ENCODE measurements at places on chromosomes 16 and 17. TPM values are rescaled to one million over a fixed set of nuclear protein-coding genes. Genes with fewer than 3 reads are reported as not detected.
A peak's percentile ranks its signal among the peaks of the same experiment; 100 is the strongest.

DNA sequence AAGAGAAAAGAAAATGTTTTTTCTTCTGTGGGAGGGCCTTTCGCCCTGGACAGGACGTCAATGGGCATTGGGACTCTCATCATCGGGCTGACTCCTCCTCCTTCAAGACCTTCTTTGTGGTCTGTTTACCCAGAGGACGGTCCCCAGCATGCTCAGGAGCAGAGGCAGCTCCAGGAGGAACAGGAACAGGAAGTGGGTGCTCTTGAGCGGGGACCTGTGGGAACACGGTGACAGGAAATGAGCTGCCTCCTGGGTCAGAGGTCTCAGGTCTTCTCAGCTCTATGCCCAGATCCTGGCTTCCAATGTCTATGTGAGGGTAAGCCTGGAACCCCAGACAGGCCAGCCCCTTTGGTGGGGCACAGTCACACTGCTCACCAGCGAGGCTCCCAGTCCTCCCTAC lies 12.2 kb downstream of the CD300LD start:
- DNase-seq: no peak

- no peak for DNase-seq
Measured at GRCh38 chr17:80220736-80221215, 549 bp downstream of the SLC26A11 start.

- peak; percentile 73 for DNase-seq
Measured at GRCh38 chr17:28216528-28216927, 102.5 kb upstream of the TMEM97 start.

GRCh38 chr16:25855063-25855462 lies 163.3 kb downstream of the HS3ST4 start:
- no peak for DNase-seq

DNA sequence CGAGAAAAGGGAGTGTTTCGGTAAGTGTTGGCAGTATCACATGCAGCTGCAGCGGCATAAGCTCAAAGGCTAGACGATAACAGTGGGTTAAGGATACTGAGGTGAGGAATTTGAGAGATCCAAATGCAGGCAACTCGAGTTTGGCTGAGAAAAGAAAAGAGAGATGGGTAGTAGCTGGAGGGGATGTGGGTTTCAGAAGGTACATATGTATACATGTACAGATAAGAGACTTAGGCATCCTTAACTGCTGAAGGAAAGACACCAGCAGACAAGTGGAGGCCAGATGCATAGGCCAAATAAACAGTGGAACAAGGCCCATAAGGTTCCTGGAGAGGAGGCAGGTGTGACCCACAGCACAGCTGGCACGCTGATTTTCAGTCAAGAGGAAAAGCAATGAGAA lies 86.6 kb upstream of the NETO2 start:
- no peak for DNase-seq

GRCh38 chr16:11138022-11138768 lies 117.8 kb downstream of the SOCS1 start:
- DNase-seq: no peak

GRCh38 chr17:35368081-35368830 lies 5.2 kb downstream of the SLFN11 start:
- no peak for DNase-seq

DNA sequence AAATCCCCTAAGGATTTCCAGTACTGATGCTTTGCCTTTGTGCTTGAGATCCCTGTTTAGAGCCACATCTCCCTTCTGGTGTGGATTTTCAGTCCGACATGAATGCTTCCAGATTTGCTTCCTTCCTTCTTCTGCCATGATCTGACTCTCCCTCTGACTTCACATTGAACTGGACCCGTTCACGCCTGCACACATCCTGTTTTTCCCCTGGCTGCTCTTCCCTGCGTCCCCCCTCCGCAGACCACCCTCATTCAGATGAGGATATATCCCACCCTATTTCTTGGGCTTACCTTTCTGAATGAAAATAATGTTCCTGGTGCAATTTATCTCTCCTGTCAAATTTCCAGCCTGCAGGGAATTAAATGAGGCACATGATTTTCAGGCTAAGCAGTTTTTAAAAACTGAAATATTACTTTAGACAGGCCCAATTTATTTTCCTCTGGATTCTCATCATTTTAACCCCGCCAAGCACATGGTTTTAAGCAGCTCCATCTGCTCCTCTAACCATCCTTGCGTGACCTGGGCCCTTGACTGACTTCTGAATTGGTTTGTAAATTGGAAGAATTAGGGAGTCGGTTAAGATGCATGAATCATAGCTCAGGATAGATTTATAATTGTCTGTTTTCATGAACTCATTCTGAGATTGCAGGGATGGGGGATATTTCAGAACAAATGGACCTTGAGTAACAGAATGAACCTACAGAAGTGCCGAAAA lies 59.2 kb downstream of the BMERB1 start:
- DNase-seq: no peak

DNA sequence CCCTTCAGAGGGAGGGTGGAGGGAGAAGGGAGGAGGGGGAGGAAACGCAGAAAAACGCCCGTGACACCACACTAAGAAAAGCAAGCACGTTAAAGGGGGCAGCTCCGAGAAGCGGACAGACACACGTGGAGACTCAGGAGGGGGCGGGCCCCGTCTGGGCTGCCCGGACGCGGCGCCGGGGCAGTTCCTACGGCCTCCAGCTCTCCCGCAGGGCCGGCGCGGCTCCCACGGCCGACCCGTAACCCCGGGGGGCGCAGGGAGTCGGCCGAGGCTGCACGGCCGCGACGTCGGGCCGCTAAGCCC lies 362 bp downstream of the KLHDC4 start:
- peak; percentile 8 for DNase-seq

- no peak for DNase-seq
Measured at GRCh38 chr16:54443352-54443751, 156.8 kb upstream of the IRX3 start.

DNA sequence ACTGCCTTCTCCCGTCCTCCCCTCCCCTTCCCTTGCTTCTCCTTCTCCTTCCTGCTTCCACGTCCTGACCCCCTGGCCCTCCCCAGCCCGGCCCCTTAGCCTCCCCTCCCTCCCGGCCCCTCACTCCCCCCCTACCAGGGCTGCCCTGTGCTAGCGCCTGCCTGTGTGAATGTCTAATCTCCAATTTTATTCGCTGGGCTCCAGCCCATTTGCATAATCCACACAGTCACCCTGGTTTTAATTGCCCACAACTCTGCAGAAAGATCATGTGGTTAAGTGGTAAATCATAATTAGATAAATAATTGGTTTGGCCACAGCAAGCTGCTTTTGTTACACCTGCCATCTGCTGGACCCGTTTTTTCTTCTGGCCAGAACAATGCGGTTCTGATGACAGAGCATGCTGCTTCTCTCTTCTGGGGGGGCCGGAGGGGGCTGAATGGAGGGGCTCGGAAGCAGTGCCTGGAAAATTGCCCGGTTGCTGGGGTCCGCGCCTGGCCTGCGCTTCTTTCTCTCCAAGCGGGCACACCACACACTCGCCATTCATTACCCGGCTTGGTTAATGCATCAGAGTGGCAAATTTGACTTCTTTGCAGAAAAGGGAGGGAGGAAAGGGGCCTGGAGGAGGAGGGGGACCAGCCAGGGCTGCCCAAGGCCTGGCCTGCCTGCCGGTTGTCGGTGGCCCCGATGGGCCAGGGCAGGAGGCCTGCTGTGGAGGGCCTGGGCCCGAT lies 19.5 kb upstream of the GSE1 start:
- DNase-seq: no peak

- DNase-seq: no peak
Measured at GRCh38 chr16:10048850-10049249, 133.4 kb downstream of the GRIN2A start.

- no peak for DNase-seq
Measured at GRCh38 chr16:78606545-78606944, 507.1 kb downstream of the WWOX start.

DNA sequence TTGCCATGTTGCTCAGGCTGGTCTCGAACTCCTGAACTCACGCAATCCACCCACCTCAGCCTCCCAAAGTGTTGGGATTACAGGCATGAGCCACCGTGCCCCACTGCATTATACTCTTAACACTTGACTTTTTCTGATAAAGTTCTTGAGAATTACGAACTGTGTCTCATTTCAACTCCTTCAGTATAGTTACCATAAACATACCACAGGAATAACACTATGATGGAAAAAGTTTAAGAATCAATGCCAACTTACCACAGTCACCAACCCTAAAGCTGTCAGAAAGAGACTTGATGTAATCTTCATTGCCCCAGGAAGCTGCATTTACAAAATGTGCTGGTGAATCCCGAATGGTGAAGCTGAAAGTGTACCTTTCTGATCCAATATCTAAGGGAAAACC lies 10.2 kb downstream of the MEIOB start:
- no peak for DNase-seq

GRCh38 chr16:88726408-88726749 lies 20.1 kb downstream of the CTU2 start:
- no peak for DNase-seq

- no peak for DNase-seq
Measured at GRCh38 chr16:64217789-64218535, 903.9 kb downstream of the CDH11 start.

DNA sequence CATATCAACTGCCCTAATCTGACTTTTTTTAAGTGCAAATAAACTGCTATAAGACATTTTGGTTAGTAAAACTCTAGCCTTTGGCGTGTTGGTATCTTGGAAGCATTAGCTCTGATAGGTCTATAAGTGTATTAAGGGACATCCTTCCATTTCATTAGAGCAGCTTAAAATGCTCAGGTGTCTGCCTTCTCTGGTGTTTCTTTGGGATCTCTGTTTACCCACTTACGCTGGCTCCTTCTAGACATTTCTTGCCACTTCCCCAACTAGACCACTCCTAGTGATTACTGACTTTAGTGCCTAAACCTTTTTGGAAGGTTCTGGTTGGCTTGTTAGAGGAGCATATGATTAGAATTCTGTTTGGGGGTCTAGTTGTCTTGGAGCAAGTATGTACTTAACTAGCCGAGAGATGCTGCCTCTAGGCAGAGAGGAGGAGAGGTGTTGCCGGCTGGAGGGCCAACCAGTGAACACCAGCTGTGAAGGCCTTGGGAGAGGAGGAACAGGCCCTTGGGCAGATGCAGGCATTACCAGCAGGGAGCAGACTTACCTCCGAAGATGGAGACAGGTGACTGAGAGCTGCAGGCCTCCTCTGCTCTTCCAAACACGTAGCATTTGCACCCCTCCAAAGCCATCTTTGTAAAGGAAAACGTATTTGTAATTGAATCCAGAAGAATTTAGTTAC lies 15.2 kb upstream of the CLEC18C start:
- DNase-seq: no peak

DNA sequence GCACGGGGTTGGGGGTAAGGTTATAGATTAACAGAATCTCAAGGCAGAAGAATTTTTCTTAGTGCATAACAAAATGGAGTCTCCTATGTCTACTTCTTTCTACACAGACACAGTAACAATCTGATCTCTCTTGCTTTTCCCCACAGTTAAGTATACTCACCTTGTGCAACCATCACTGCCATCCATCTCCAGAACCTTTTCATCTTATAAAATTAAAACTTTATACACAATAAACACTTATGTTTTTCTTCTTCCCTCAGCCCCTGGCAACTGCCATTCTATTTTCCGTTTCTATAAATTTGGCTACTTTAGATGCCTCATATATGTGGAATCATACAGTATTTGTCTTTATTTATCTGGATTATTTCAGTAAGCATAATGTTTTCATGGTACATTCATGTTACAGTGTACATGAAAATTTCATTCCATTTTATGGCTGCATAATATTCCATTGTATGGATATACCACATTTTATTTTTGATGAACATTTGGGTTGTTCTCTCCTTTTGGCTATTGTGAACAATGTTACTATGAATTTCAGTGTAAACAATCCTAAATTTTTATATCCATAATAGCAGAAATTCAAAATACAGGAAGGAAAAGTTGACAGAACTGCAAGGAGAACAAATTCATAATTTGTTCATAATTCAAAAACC lies 25.7 kb upstream of the FA2H start:
- DNase-seq: no peak

- DNase-seq: no peak
Measured at GRCh38 chr16:9340526-9341256, 249.2 kb downstream of the HAPSTR1 start.

GRCh38 chr17:2521257-2521656 lies 9.6 kb upstream of the METTL16 start:
- DNase-seq: no peak

DNA sequence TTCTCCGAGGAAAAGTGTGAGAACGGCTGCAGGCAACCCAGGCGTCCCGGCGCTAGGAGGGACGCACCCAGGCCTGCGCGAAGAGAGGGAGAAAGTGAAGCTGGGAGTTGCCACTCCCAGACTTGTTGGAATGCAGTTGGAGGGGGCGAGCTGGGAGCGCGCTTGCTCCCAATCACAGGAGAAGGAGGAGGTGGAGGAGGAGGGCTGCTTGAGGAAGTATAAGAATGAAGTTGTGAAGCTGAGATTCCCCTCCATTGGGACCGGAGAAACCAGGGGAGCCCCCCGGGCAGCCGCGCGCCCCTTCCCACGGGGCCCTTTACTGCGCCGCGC lies at the start of gene ERBB2:
Gene ERBB2 (plus strand): TSS at position 247 of the 330 bp plus-strand sequence. CDS start 175 bp downstream, outside the sequence.
- DNase-seq: peak; percentile 79

- DNase-seq: no peak
Measured at GRCh38 chr16:2091547-2092255, 43.9 kb downstream of the TSC2 start.

- no peak for DNase-seq
Measured at GRCh38 chr17:12568358-12569251, 97.1 kb upstream of the MYOCD start.

DNA sequence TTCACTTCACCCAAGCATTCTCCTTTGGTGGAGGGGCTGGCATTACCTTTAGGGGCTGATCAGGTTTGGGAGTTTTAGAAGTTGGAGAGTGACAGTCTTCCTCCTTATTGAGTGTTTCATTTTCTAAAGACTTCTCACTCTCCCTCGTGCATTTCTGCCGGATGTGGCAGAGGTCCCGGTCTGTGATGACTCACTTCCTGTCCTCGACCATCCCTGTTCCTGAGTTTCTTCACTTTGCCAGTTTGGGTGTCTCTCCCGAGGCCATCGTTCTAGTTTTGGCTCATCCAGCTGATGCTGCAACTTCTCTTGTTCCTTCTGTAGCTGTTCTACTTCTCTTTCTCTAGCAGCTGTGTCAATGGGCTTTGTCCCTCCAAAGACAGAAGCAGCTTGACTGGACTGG lies 104.3 kb downstream of the PHKB start:
- peak; percentile 68 for DNase-seq

GRCh38 chr16:71353736-71354135 lies 4.8 kb upstream of the CALB2 start:
- DNase-seq: no peak

TBC1D16 gene
- total RNA-seq: 47.5 TPM

KRTAP3-1 gene
- total RNA-seq: not detected

CYGB gene
- 3.7 TPM for total RNA-seq

TMIGD1 gene
- total RNA-seq: not detected

GAS2L2 gene
- total RNA-seq: not detected

C16orf74 gene
- total RNA-seq: not detected

KCNH4 gene
- not detected for total RNA-seq

SLC35G6 gene
- total RNA-seq: not detected

CRHR1 gene
- total RNA-seq: not detected

FBXL16 gene
- not detected for total RNA-seq

STUB1 gene
- 383 TPM for total RNA-seq

MYO15A gene
- total RNA-seq: not detected

NOXO1 gene
- total RNA-seq: 0.23 TPM

KRT20 gene
- not detected for total RNA-seq

ASPHD1 gene
- total RNA-seq: 8.9 TPM

ARMC7 gene
- total RNA-seq: 2.3 TPM

Measured in LHCN-M2 (cell line).